ENCODE measurements at places on chromosomes 11 and 22. TPM values are rescaled to one million over a fixed set of nuclear protein-coding genes. Genes with fewer than 3 reads are reported as not detected.

DNA sequence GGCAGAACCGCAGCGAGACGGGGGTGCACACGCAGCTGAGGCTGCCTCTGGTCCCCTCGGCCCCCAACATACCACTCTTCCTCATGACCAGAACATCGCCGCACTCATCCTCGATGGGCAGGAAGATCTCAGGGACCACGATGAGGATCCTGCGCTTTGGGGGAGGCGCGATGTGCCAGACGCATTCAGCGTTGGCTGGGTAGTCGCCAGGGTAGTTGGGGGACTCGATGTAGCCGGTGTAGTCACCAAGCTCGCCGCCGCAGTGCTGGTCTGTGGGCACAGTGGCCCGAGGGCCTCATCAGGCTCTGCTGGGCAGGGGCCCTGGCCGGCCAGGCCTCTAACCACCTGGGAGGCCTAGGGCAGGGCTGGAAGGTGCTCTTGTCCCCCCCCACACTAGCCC lies 23.0 kb upstream of the TTLL12 start:
- DNase-seq, result no peak
- H3K4me1 ChIP-seq, result no peaks in the 10 kb centered on the region
- no peaks in the 10 kb centered on the region for H3K36me3 ChIP-seq
- no peak overlapping the region for H3K4me3 ChIP-seq
- no peaks in the 10 kb centered on the region for H3K27me3 ChIP-seq
- H3K27ac ChIP-seq, result no peak overlapping the region

MYOD1 gene
- total RNA-seq, result not detected

NNMT gene
- total RNA-seq, result not detected

- no peak overlapping the region for H3K27ac ChIP-seq
- H3K27me3 ChIP-seq, result no peaks in the 10 kb centered on the region
- no peaks in the 10 kb centered on the region for H3K4me1 ChIP-seq
- no peaks in the 10 kb centered on the region for H3K36me3 ChIP-seq
Measured at GRCh38 chr11:79535606-79536005, 94.8 kb upstream of the TENM4 start.

CNGA4 gene
- total RNA-seq, result not detected

GRCh38 chr22:45475851-45476514 lies 26.7 kb upstream of the FBLN1 start:
- H3K4me1 ChIP-seq, result no peaks in the 10 kb centered on the region
- H3K36me3 ChIP-seq, result no peaks in the 10 kb centered on the region
- H3K27me3 ChIP-seq, result no peaks in the 10 kb centered on the region
- H3K4me3 ChIP-seq, result no peak overlapping the region

RFPL3 gene
- total RNA-seq, result not detected

ANKRD49 gene
- total RNA-seq, result 10.2 TPM

DNA sequence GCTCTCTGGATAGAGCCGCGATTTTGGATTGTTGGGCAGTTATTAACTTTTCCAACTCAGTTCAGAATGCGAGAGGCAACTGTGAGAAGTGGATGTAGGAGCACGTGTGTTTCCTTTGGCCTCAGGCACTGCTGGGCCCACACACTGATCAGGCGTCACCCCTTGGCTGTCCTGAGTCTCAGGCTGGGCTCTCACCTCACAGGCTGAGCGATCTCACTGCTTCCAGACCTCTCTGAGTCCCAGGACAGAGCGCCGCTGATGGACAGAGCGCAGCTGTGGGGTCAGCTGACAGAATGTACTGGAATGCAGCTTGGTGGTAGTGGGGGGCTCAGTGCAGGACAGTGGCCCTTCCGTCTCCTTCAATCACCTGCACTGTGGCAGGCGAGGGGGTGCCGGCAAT lies 516.2 kb downstream of the TBC1D22A start:
- no peak overlapping the region for H3K4me3 ChIP-seq
- H3K36me3 ChIP-seq, result no peaks in the 10 kb centered on the region
- H3K27me3 ChIP-seq, result no peaks in the 10 kb centered on the region
- DNase-seq, result no peak

DNA sequence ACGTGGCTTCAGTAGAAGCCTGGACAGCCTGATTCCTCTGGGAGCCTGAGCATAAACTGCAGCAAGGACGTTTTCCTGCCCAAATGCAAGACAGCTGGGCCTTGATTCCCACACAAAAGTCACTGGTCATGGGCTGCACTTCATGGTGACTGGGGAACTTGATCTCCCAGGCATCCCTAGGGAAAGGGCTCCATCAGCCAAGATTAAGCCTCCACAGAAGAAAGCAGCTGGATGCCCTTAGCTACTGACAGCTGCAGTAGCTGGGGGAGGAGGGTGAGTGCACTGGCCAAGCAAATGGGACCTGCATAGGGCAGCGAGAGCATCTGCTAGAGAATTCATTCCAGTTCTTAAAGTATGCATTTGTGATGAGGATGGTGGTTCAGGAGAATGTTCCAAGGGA lies 267.4 kb upstream of the ISX start:
- H3K36me3 ChIP-seq, result no peaks in the 10 kb centered on the region
- no peak overlapping the region for H3K4me3 ChIP-seq
- H3K4me1 ChIP-seq, result no peaks in the 10 kb centered on the region
- no peaks in the 10 kb centered on the region for H3K27me3 ChIP-seq
- no peak overlapping the region for H3K27ac ChIP-seq

DNA sequence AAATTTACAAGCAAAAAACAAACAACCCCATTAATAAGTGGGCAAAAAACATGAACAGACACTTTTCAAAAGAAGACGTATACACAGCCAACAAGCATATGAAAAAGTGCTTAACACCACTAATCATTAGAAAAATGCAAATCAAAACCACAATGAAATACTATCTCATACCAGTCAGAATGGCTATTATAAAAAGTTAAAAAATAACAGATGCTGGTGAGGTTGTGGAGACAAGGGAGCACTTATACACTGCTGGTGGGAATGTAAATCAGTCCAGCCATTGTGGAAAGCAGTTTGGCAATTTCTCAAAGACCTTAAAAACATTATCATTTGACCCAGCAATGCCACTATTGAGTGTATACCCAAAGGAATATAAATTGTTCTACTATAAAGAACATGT lies 72.3 kb downstream of the BBOX1 start:
- H3K27ac ChIP-seq, result no peak overlapping the region
- no peak overlapping the region for H3K4me3 ChIP-seq
- no peaks in the 10 kb centered on the region for H3K27me3 ChIP-seq
- H3K36me3 ChIP-seq, result no peaks in the 10 kb centered on the region

DNA sequence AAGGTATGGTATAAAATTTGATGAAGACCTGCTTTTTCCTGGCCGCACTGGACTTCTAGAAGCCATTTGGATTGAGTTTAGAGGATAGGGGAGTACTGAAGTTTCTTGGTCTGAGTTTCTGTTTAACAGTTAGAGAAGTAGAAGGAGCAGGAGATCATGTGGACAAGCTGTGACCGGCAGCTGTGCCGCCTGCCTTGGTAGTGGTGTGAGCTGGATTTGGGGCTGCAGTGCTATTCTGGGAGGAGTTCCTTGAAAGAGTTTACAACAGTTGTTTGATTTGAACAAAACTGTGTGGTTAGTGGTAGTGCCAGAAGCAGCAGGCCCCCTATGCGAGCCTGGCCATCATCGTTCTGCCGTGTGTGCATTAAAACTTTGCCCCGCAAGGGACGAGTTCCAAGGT lies 105.2 kb downstream of the PDHX start:
- H3K4me3 ChIP-seq, result no peak overlapping the region
- DNase-seq, result no peak
- H3K4me1 ChIP-seq, result peaks cover 6% of the 10 kb centered on the region
- H3K27ac ChIP-seq, result no peak overlapping the region
- H3K27me3 ChIP-seq, result no peaks in the 10 kb centered on the region
- H3K36me3 ChIP-seq, result no peaks in the 10 kb centered on the region

CWF19L2 gene
- 16.3 TPM for total RNA-seq

DNA sequence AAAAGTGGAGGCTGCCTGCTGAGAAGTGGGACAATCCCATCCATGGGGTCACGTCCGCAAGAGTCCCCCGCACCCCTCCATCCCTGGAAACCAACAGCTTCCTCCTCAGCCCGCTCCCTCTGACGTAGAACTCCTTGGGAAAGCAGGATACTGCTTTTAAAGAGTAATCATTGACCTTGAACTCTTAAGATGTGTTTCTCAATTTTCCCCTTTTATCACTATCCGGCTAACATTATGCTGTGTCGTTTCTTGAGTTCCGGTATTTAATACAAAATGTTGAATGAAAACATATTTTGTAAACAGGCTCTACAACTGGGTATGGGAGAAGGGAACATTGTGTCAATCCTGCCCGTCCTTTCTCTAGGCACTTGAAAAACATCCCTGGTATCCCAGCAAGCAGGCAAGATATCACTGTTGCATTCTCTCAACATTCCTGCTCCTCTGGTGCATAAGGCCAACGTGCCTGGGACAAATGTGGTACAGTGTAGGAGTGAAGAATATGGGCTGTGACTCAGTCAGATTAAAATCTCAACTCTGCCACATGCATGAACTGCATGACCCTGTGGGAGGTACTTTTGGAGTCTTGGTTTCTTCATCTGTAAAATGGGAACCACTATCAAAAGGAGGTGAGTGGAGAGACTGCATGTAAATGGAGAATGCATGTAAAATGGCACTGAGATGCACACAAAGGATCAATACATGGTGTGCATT lies 52.8 kb downstream of the WT1 start:
- H3K4me1 ChIP-seq, result no peaks in the 10 kb centered on the region
- H3K27me3 ChIP-seq, result no peaks in the 10 kb centered on the region
- H3K36me3 ChIP-seq, result no peaks in the 10 kb centered on the region
- DNase-seq, result no peak

- H3K4me3 ChIP-seq, result no peak overlapping the region
- no peaks in the 10 kb centered on the region for H3K4me1 ChIP-seq
- no peak overlapping the region for H3K27ac ChIP-seq
- peaks cover 7% of the 10 kb centered on the region for H3K27me3 ChIP-seq
- no peak for DNase-seq
Measured at GRCh38 chr11:1740786-1741530, 9.4 kb downstream of the IFITM10 start.

GRCh38 chr11:117610045-117610444 lies 187.0 kb downstream of the DSCAML1 start:
- no peak for DNase-seq
- H3K36me3 ChIP-seq, result no peaks in the 10 kb centered on the region
- no peaks in the 10 kb centered on the region for H3K27me3 ChIP-seq
- no peak overlapping the region for H3K4me3 ChIP-seq
- H3K27ac ChIP-seq, result no peak overlapping the region
- no peaks in the 10 kb centered on the region for H3K4me1 ChIP-seq

SLC35F2 gene
- 29.7 TPM for total RNA-seq

GRCh38 chr11:100870138-100870537 lies 183.1 kb downstream of the ARHGAP42 start:
- no peak overlapping the region for H3K27ac ChIP-seq
- H3K4me3 ChIP-seq, result no peak overlapping the region
- no peaks in the 10 kb centered on the region for H3K36me3 ChIP-seq

- H3K4me1 ChIP-seq, result peaks cover 5% of the 10 kb centered on the region
- no peak for DNase-seq
- H3K36me3 ChIP-seq, result no peaks in the 10 kb centered on the region
- H3K27me3 ChIP-seq, result no peaks in the 10 kb centered on the region
- no peak overlapping the region for H3K27ac ChIP-seq
Measured at GRCh38 chr11:18776324-18776723, 15.3 kb downstream of the PTPN5 start.

UPK2 gene
- not detected for total RNA-seq

GRCh38 chr11:118398791-118399559 lies 2.4 kb upstream of the ATP5MG start:
- H3K4me3 ChIP-seq, result no peak overlapping the region
- H3K27me3 ChIP-seq, result no peaks in the 10 kb centered on the region
- no peaks in the 10 kb centered on the region for H3K4me1 ChIP-seq
- no peak for DNase-seq
- no peak overlapping the region for H3K27ac ChIP-seq
- H3K36me3 ChIP-seq, result peaks cover 22% of the 10 kb centered on the region

DNA sequence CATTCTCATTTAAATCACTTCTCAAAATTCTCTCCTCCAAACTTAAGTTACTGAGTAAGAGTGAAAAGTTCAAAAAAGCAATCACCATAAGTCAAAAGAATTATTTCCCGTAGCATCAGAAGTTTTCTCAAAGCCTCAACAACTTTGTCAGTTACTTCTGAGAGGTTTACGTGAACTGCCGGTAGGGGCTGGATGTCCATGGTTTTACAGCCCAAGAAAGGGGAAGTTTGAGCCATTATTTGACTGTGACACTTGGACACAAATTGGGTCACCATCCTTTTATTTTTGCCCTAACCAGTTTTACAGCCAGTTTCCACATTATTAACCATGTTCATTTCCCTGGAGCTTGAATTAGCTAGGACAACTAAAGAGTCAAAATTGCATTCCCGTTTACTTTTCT lies 7.5 kb downstream of the POU2AF3 start:
- no peak overlapping the region for H3K27ac ChIP-seq
- no peak for DNase-seq
- no peak overlapping the region for H3K4me3 ChIP-seq
- no peaks in the 10 kb centered on the region for H3K36me3 ChIP-seq

DNA sequence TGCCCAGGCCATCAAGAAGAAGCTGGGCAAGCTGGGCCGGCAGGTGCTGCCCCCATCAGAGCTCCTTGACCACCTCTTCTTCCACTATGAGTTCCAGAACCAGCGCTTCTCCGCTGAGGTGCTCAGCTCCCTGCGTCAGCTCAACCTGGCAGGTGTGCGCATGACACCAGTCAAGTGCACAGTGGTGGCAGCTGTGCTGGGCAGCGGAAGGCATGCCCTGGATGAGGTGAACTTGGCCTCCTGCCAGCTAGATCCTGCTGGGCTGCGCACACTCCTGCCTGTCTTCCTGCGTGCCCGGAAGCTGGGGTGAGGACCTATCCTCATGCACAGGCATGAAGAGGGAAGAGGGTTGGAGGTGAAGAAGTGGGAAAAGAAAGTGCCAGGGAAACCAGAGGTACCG lies 5.3 kb upstream of the NHERF4 start:
- no peak overlapping the region for H3K4me3 ChIP-seq
- no peak for DNase-seq

GRCh38 chr11:85774256-85775101 lies 36.5 kb downstream of the SYTL2 start:
- no peaks in the 10 kb centered on the region for H3K36me3 ChIP-seq
- no peaks in the 10 kb centered on the region for H3K27me3 ChIP-seq
- no peak overlapping the region for H3K4me3 ChIP-seq
- H3K27ac ChIP-seq, result no peak overlapping the region

- H3K27ac ChIP-seq, result no peak overlapping the region
- no peaks in the 10 kb centered on the region for H3K36me3 ChIP-seq
- H3K4me3 ChIP-seq, result no peak overlapping the region
- no peaks in the 10 kb centered on the region for H3K27me3 ChIP-seq
- DNase-seq, result no peak
Measured at GRCh38 chr11:108534274-108534882, 36.2 kb upstream of the POGLUT3 start.
